ENCODE measurements at places on chromosomes 3 and 15. TPM values are rescaled to one million over a fixed set of nuclear protein-coding genes. Genes with fewer than 3 reads are reported as not detected.

The CACNA1D gene
- not detected for total RNA-seq

The CAMK2N2 gene
- not detected for total RNA-seq

The EPHA3 gene
- not detected for total RNA-seq

The LYSMD2 gene
- total RNA-seq: 11.5 TPM

The ZNF660 gene
- 2.6 TPM for total RNA-seq

The CIP2A gene
- 57.0 TPM for total RNA-seq

GRCh38 chr3:3907023-3907422 is 107.8 kb downstream of the LRRN1 start:
- H3K36me3 ChIP-seq: no peaks in the 10 kb centered on the region
- DNase-seq: no peak
- no peak overlapping the region for H3K27ac ChIP-seq
- H3K27me3 ChIP-seq: no peaks in the 10 kb centered on the region

- H3K27me3 ChIP-seq: peaks cover 55% of the 10 kb centered on the region
- no peak overlapping the region for H3K4me3 ChIP-seq
- no peak overlapping the region for H3K27ac ChIP-seq
Measured at GRCh38 chr3:43994657-43995546, 246.8 kb upstream of the TOPAZ1 start.

DNA sequence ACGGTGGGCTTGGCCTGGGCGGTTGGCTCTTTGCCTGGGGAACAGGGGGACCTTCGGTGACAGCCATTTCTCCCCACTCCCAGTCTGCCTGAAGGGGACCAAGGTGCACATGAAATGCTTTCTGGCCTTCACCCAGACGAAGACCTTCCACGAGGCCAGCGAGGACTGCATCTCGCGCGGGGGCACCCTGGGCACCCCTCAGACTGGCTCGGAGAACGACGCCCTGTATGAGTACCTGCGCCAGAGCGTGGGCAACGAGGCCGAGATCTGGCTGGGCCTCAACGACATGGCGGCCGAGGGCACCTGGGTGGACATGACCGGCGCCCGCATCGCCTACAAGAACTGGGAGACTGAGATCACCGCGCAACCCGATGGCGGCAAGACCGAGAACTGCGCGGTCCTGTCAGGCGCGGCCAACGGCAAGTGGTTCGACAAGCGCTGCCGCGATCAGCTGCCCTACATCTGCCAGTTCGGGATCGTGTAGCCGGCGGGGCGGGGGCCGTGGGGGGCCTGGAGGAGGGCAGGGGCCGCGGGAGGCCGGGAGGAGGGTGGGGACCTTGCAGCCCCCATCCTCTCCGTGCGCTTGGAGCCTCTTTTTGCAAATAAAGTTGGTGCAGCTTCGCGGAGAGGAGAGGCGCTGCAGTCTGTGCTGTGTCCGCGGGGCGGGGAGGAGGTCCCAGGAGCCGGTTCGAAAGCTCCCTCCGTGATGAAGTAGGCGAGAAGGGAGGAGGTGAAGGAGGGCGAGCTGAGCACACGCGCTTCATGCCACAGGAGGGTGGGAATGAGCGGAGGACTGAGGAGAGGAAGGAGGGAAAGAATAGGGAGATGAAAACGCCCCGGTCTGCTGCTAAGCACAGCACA is 9.6 kb downstream of the CLEC3B start:
- H3K27ac ChIP-seq: no peak overlapping the region
- no peaks in the 10 kb centered on the region for H3K36me3 ChIP-seq
- no peak for DNase-seq
- no peaks in the 10 kb centered on the region for H3K27me3 ChIP-seq
- H3K4me1 ChIP-seq: peaks cover 3% of the 10 kb centered on the region

DNA sequence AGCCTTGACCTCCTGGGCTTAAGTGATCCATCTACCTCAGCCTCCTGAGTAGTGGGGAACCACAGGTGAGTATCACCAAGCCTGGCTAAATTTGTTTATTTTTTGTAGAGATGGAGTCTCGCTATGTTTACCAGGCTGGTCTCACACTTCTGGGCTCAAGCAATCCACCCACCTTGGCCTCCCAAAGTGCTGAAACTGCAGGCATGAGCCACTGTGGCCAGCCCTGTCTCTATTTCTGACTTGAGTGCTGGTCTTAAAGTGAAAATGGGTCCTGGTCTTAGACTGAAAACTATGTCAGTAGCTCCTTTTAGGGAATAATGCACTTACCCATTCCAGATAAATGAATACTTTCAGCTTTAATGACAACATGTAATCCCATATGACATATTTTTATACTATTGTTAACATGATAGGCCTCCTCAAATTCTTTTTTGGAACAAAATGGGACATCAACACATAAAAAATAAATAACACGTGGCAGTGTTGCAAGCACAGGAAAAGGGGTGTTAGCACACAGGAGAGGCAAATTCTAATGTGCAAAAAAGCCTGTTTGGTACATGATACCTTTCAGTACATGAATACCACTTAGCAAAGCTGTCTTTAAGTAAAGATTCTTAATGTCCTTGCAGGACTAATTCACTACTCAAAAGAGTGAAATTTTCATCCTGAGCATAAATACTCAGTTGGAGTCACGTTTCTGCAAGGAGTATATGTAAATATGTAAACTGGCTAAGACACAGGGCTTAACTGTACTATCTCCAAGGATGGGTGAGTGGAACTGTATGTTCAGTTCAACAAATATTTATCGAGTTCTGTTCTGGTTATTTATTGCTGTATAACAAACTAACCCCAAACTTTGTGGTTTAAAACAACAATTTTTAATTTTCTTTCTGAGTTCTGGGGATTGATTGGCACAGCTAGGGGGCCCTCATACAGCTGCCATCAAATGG is 194.7 kb downstream of the NR1D2 start:
- H3K4me3 ChIP-seq: no peak overlapping the region
- no peaks in the 10 kb centered on the region for H3K36me3 ChIP-seq
- no peak for DNase-seq
- no peaks in the 10 kb centered on the region for H3K27me3 ChIP-seq
- H3K27ac ChIP-seq: no peak overlapping the region

DNA sequence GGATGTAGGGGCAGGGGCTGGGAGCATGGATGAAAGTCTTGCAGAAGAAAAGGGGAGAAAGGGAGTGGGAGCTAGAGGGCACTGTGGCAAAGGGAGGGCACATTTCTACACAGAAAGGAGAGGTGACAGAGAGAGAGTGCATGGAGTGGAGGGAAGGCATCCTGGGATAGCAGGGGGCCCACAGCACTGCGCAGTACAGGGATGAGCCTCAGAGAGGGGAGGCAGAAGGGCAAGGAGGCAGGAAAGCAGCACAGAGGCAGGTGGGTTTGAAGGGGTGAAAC is 5.4 kb downstream of the STOML1 start:
- H3K27ac ChIP-seq: no peak overlapping the region
- peaks cover 70% of the 10 kb centered on the region for H3K4me1 ChIP-seq
- no peaks in the 10 kb centered on the region for H3K27me3 ChIP-seq
- no peak overlapping the region for H3K4me3 ChIP-seq

GRCh38 chr15:51706291-51706690 is 25.0 kb downstream of the SCG3 start:
- H3K4me1 ChIP-seq: no peaks in the 10 kb centered on the region
- no peaks in the 10 kb centered on the region for H3K27me3 ChIP-seq
- no peak overlapping the region for H3K4me3 ChIP-seq

GRCh38 chr3:168322941-168323340 is 227.2 kb upstream of the GOLIM4 start:
- 0 out of 2 replicates have a peak, but pooled peaks cover 6% of the 10 kb centered on the region for H3K27me3 ChIP-seq
- no peaks in the 10 kb centered on the region for H3K36me3 ChIP-seq
- H3K4me1 ChIP-seq: no peaks in the 10 kb centered on the region
- H3K4me3 ChIP-seq: no peak overlapping the region
- no peak overlapping the region for H3K27ac ChIP-seq

DNA sequence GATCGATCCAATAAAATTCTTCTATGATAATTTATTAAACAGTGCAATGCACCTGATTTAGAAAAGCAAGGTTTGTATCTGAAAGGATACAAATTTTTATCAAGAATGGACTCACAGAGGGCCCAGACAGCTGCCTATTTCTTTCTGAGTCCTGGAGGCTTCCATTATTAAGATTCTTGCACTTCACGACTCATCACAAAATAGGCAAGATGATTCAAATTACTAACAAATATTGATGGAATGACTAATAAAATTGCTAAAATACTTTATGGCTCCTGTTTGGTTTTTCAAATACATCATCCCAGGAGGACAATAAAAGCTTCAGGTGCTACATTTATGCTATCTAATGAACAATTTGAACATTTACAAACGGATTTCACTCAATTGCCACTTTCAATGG is 483.0 kb upstream of the AGTR1 start:
- no peak overlapping the region for H3K27ac ChIP-seq
- H3K4me3 ChIP-seq: no peak overlapping the region
- H3K36me3 ChIP-seq: no peaks in the 10 kb centered on the region
- no peaks in the 10 kb centered on the region for H3K27me3 ChIP-seq

- no peaks in the 10 kb centered on the region for H3K36me3 ChIP-seq
- H3K4me1 ChIP-seq: no peaks in the 10 kb centered on the region
- no peaks in the 10 kb centered on the region for H3K27me3 ChIP-seq
- no peak overlapping the region for H3K27ac ChIP-seq
- H3K4me3 ChIP-seq: no peak overlapping the region
Measured at GRCh38 chr3:131802029-131802428, 232.8 kb downstream of the CPNE4 start.

DNA sequence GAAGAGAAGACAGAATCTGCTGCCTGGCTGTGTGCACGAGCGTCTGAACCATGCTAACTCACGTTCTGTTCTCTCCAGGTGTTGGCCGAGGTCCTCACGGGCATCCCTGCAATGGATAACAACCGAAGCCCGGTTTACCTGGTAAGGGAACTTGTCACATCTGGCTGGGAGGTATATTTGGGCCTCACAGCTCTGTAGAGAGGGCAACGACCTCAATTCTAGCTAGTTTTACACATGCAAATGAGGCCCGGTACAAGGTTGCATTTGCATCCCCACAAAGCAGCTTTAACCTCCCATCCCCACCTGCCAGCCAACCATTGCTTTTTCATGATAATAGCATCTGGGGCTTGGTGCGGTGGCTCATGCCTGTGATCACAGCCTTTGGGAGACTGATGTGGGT is 22.0 kb upstream of the TATDN2 start:
- H3K27me3 ChIP-seq: no peaks in the 10 kb centered on the region
- peaks cover 14% of the 10 kb centered on the region for H3K4me1 ChIP-seq

All from SJSA1 (cell line).